ENCODE measurements at places on chromosomes 1 and 21.

DNA sequence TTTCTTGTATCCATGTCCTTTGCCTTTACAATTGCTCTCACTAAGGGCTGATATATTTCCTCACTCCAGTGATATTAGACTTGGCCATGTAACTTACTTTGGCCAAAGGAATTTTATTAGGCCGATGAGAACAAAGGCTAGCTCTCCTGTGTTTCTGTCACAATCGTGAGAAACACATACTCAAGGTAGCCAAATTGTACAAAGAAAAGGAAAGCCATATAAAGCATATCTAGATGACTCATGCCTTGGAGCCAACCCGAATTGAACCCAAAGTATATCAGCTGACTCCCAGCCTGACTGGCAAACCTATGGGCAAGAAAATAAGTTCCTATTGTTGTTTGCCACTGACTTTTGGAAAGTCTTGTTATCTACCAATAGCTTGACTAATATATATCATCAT is 371.7 kb upstream of the LRRC7 start:
- DNase-seq = no peak

DNA sequence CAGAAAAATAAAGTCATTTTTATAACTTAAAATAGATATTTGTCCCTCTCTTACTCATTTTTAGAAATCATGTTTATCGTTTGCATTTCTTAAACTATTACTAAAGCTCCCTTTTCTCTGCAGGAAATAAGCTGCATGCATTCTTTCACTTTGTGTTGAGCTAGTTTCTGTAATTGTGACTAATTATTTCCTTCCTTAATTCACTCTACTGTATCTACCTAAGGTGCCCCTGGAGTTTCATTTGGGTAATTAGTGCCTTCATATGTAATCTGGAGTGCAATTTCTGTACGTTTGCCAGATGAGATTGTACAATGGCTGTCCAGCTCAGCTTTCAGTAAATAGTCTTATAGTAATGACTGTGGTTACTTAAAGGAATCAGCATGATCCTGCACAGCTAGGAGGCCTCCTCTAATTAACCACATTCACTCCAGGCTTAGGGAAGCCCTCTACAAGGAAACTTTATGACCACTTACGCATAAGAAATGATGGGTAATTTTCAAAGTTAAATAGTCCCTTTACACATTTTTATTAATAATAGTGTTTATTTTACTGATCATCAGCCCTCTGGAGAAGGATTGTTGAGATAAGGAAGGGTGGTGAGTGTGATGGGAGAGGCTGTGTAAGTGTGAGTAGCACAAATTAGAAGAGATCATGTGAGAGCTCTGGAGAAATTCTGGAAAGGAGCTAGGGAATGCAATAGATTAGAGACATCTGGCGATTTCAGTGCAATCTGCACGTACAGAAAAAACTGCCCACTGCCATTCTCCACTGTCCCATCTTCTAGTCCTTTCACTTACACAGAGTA is 86.8 kb downstream of the LRRC8C start:
- DNase-seq = no peak

GRCh38 chr1:171438441-171438840 is 46.9 kb upstream of the PRRC2C start:
- DNase-seq = no peak

DNA sequence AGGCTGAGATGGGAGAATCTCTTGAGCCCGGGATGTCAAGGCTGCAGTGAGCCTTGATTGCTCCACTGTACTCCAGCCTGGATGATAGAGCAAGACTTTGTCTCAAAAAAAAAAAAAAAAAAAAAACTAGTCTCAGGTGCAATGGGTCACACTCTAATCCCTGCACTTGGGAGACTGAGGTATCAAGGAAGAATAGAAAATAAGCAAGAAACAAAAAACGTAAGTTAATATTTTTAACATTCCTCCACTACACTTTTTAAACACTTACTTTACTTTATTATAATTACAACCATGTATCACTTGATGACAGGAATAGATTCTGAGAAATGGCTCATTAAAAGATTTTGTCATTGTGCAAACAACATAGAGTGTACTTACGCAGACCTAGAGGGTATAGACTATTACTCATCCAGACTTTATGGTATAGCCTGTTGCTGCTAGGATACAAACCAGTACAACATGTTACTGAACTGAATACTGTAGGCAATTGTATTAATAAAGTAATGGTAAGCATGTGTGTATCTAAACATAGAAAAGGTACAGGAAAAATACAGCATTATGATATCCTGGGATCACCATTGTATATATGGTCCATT is 1244.1 kb upstream of the ADGRL4 start:
- no peak for DNase-seq

GRCh38 chr1:36365381-36365780 is 20.3 kb downstream of the STK40 start:
- no peak for DNase-seq

DNA sequence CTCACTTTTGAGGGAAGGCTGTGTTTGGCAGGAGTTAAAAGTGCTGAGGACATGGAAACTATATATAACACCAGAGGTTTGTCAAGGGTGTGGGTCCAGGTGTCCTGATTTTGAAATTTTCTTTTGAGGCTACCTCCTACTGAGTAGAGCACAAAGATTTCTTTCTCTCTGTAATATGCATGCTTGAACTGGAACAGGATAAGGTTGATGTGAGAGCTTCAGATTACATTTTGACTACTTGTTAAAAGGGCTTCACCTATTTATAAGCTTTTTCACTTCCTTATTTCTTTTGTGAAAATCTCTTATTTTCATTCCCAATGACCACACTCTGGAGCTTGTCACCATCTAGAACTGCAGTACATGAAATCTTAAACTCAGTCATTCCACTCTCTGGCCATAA is 59.8 kb upstream of the PLA2G4A start:
- DNase-seq = no peak

- no peak for DNase-seq
Observed at GRCh38 chr1:198798923-198799386, 160.1 kb downstream of the PTPRC start.

GRCh38 chr1:39115271-39116110 is 89.0 kb upstream of the MACF1 start:
- no peak for DNase-seq

DNA sequence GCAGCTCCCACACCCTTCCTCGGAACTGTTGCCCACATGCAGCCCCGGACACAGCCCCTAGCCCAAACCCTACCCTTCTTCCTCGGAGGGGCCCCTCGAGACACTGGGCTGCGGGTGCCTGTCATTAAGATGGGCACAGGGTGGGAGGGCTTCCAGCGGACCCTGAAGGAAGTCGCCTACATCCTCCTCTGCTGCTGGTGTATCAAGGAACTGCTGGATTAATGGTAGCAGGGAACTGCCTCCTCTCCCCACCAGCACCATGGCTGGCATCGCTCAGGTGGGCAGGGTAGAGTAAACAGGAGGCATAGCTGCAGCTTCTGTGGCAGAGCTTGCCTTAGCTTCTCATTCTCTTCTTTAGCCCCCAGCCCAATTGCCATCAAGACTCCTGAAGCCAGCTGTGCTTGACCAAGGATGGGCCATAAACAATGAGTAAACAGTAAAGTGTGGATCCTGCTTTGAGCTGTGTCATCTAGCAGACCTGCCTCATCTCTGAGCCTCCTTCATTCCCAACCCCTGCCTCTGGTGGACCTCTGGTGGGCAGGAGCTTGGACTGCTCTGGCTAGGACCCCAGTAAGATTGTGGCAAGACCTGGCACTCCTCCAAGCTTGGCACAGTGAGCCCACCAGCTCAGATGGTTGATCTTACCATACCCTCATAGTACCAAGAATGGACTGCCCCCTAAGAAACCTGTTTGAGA is at the start of gene LENEP:
Gene LENEP (plus strand): TSS at position 15 of the 697 bp plus-strand sequence. CDS start 22 bp downstream, at position 37.
- DNase-seq = no peak

- no peak for DNase-seq
Observed at GRCh38 chr1:41495210-41495948, 10.9 kb upstream of the EDN2 start.

DNA sequence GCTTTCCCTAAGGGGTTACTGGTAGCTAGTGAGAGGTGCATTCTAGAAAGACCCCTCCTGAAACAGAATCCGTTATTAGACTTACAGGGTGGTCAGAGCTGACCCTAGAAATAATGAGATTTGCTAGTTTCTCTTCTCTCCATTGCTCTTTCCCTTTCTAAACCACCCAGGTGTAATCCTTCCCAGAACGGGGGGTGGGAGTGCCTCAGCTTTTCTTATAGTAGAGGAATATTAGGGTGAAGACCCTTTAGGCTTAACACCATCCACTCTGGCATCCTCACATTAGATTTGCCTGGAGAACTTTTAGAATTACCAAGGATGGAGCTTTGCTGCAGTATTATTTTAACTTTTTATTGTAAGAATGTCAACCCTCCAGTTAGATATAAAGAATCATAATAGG is 49.4 kb downstream of the CAPN9 start:
- DNase-seq = no peak

DNA sequence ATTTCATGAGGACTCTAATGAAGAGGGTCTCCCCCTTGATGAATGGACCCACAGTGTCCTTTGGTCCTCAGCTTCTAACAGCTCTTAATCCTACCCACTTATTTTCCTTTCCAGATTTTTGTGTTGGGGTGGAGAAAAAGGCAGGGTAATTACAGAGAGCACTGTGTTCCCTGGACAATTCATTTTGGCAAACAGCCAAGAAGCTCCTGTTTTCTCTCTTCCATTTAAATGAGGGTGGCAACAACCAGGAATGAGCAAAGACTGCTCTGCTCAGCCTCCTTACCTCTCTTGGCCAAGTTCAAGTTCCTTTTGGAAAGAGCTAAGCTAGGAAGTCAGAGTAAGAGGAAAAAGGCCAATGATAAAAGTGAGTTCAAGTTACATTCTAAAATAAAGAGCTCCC is 11.9 kb downstream of the XKR8 start:
- no peak for DNase-seq

GRCh38 chr1:118302145-118302544 is 117.1 kb upstream of the SPAG17 start:
- no peak for DNase-seq

- no peak for DNase-seq
Observed at GRCh38 chr1:53116933-53117600, 25.4 kb downstream of the SLC1A7 start.

DNA sequence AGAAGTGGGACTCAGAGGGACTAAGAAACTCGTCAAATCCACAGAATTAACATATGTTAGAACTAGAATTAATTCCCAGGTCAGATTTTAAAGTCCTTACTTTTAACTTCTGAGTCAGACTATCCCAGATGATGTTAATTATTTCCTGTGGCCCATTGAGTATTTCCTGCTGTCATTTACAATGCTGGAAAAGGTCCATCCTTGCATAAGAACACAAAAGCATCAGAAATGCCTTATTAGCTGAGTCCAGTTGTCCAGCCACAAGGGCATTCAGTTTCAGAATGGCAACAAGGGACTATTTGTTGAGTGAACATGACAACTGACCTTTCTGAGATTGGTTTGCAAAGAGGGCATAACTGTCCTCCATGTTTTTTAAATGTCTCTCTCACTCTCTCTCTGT is 16.5 kb upstream of the HIVEP3 start:
- DNase-seq = no peak

DNA sequence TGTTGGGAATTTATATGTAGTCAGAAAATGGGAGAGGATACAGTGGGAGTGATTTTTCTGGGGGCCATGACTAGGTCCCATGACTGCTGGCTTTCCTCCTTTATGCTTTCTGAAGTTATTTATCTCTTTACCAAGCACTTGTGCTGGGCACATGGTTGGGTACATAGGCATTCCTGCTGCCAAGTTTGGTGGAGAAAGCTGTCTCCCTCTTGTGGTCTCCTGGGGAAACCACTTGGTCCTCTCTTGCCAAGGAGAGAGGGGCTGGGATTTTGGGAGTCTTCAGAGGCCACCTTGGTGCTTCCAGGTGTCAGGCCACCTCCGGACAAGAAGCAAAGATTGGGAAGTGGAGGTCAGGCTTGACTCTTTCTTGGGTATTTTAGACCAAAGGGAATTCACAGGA is 120.2 kb upstream of the KCNE2 start:
- no peak for DNase-seq

- no peak for DNase-seq
Observed at GRCh38 chr1:204443871-204444581, 32.4 kb upstream of the PPP1R15B start.

- no peak for DNase-seq
Observed at GRCh38 chr21:21085206-21085605, 87.0 kb downstream of the NCAM2 start.

- no peak for DNase-seq
Observed at GRCh38 chr21:25342816-25343215, 264.5 kb downstream of the MRPL39 start.

- no peak for DNase-seq
Observed at GRCh38 chr1:210291786-210292230, 36.9 kb upstream of the HHAT start.

GRCh38 chr1:71413441-71414175 is 332.8 kb upstream of the ZRANB2 start:
- no peak for DNase-seq

DNA sequence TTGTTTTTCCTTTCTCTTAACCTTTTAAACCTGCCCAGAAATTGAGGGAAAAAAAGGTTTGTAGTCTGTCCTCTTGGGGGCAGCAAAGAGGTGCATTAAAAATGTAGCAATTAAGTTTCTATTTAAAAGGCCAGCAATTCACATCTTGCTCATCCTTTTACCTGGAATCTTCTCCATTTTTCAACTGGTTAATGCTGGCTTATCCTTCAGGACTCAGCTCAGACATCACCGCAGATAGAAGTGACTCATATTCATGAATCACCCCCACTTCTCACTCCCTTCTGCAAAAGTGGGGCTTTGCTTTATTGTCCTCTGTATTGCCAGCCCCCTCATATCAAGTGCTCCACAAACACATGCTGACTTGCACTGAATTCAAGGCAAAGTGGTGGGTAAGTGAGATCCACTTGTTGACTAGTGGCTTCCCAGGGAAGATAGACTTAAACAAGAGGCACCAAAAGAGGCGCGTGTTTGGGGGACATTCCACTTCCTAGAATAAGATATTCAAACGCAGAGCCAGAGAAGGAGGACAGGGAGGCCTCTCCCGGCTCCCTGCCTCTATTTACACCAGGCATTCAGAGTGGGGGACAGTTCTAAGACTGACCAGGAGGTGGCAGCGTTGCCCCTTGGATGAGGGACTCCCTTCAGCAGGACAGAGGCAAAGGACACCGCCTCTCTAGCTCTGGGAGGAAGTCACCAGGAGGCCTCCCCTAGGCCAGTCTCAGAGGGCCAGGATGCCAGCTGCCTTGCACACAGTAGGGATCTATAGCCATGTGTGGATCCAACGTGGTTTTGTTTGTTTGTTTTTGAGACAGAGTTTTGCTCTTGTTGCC is 23.2 kb upstream of the ZNF648 start:
- peak; percentile 24 for DNase-seq

DNA sequence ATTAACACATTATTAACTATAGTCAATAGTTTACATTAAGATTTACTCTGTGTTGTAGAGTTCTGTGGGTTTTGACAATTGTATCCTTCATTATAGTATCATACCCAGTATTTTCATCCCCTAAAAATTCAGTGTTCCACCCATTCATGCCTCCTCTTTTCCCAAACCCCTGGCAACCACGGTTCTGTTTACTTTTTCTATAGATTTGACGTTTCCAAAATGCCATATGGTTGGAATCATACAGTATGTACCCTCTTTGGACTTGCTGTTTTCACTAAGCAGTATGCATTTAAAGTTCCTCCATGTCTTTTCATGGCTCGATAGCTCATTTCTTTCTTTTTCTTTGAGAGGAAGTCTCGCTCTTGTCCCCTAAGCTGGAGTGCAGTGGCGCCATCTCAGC is 109.5 kb downstream of the LAMC2 start:
- DNase-seq = no peak
